NCI-H2081 (cell line): ENCODE measurements at places on chromosomes 1 and 21.

DNA sequence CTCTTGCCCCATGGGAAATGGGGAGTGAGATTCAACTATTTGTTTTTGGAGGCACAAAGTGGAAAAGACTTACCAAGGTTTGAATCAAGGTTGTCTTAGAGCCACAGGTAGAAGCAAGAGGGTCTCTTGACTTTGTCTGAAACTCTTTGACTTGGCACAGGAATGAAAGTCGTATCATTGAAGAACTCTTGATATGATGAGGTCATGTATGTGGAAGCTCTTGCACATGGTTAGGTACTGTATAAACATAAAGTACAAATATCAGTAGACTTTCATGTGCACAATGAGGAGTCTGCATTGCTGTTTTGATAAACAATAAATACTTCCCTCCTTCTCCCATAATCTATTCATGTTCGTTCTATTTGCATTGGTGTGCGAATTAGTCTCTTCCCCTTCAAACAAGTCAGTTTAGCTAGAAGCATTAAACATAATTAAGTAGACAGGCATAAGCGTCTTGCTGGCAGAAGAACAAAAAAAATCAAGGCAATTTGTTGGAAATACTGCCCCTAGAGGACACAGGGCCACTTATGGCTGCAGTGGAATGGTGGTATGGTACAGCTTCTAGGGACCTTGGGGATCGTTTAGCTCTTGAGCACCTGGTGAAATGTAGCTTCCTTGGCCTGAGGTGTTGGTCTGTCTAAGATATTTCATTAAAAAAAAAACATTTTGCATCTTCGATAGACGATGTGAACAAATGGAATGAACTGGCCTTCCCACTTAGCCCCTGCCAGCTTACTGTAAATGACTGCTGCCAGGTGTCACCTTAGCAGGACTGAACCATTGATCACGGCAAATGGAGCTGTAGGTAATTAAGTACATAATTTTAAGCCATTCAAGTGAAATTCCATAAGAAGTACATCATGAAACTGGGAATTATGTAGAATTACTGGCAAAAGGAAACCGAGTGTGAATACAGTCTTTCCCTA, 218.0 kb upstream of the GALNT2 start:
- peak; percentile 27 for DNase-seq

DNA sequence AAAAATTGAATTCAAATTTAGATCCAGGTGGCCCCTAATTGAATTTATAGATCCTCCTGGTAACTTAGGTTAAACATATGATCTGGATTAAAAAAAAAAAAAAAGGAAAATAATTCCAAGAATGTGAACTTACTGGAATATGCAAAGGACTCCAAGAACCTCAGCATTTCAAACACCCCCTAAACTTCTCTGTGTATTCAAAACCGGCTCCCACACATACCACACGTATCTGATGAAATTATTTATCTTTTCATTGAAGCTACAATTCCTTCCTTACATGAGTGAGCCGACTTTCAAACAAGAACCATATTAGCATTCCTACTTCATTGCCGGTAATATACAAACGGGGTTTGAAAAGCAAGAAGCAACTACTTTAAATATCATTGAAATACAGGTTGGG, 61.4 kb upstream of the FMN2 start:
- DNase-seq, result no peak

GRCh38 chr1:166073489-166073888, 93.3 kb downstream of the FAM78B start:
- DNase-seq, result no peak

DNA sequence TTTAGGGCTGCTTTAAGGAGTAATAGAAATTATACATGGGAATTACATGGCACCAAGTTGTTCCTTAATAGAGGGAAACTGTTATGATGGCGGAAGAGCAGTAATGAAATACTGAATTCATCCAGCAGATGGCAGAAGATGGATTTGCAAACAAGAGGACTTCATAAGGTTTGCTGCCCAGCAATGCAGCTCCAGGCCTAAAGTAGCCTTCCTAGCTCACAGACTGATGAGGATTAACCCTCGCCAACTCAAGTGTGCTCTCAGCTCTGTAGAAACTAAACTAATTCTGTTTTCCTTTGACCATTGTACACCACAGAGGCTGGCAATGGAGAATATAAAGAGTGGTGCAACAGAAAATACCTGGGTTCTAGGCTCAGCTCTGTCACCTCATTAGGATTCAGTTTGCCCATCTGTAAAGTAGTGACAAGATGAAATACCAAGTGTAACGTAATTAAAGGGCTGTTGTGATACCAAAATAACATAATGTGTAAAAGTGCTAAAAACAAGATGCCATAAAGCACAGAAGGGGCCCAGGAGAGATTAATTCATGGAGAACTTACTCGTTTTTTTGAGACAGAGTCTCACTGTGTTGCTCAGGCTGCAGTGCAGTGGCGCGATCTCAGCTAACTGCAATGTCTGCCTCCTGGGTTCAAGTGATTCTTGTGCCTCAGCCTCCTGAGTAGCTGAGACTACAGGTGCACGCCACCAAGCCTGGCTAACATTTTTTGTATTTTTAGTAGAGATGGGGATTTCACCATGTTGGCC, 102.4 kb upstream of the SERBP1 start:
- peak; percentile 71 for DNase-seq
